Stimulated activated naive CD4-positive, alpha-beta T cell treated with Interleukin-2 at 50 U/mL for 16 hours (primary cell): ENCODE measurements at places on chromosomes 12 and 14.

GRCh38 chr14:91286530-91286937, 42.0 kb upstream of the GPR68 start:
- DNase-seq = peak; percentile 66

GRCh38 chr14:97960436-97960835, 1163.3 kb downstream of the VRK1 start:
- no peak for DNase-seq

- DNase-seq = no peak
These were observed 17.0 kb downstream of the VCPKMT start for GRCh38 chr14:50099335-50099734.

GRCh38 chr12:123801573-123802178, 39.6 kb downstream of the DNAH10 start:
- no peak for DNase-seq

DNA sequence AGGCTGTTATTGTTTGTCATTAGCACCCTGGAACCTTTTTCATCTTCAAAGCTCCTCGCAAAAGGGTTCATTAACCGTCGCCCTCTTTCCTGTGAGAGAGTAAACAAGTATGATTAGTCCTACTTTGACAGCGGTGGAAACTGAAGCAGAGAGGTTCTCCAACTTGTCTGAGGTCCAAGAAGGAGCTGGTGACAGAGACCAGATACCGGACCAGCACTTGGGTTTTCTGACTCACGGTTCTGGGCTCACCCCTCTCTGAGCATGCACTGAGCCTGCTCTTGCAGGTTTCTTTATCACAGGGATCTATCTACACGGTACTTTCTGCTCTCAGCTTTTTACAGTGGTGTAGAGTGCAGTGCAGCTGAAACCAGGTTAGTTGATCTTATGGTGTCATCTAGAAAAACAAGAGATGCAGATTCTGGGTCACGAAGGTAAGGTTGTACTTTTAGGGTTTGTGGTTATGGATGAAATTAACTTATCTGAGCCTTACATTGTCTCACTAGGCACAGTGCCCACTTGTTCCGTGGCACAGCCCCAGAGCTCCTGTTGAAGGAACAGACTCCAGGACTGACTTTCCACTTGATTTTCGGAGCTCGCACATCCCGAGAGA, 62.1 kb downstream of the PPP2R5C start:
- DNase-seq = peak; percentile 85

DNA sequence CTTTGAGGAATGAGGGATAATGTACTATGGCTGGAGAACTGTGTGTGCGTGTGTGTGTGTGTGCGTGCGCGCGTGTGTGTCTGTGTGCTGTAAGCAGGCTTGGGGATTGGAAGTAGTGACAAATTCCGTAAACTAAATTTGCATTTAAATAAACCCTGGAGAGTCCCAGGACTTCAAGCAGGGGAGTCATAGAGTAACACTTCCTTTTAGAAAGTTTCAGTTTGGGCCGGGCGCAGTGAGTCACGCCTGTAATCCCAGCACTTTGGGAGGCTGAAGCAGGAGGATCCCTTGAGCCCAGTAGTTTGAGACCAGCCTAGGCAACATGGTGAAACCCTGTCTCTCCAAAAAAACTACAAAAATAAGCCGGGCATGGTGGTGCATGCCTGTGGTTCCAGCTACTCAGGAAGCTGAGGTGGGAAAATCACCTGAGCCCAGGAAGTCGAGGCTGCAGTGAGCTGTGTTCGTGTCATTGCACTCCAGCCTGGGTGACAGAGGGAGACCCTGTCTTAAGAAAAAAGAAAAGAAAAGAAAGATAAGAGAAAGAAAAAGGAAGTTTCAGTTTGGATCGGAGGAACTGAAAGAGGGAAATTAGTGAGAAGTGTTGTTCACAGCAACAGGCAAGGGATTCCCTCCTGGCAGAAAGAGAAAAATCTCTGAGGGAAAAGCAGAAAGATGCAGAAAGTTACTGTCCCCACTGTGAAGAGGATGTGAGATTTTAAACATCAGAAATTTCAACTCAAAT, 222.7 kb upstream of the SOX5 start:
- DNase-seq = no peak

DNA sequence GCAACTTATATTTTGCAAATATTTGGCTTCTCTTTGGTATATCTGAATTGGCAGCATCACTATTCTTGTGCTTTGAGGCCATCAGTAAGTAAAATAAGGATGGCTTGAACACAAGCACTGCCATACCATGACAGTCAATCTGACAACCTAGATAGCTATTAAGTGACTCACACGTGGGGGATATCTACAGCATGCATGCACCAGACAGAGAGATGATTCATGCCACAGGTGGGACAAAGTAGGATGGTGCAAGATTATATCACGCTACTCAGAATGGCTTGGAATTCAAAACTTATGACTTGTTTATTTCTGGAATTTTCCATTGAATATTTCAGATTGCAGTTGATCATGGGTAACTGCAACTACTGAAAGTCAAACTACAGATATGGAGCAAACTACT, 675.6 kb upstream of the MDGA2 start:
- DNase-seq = no peak

DNA sequence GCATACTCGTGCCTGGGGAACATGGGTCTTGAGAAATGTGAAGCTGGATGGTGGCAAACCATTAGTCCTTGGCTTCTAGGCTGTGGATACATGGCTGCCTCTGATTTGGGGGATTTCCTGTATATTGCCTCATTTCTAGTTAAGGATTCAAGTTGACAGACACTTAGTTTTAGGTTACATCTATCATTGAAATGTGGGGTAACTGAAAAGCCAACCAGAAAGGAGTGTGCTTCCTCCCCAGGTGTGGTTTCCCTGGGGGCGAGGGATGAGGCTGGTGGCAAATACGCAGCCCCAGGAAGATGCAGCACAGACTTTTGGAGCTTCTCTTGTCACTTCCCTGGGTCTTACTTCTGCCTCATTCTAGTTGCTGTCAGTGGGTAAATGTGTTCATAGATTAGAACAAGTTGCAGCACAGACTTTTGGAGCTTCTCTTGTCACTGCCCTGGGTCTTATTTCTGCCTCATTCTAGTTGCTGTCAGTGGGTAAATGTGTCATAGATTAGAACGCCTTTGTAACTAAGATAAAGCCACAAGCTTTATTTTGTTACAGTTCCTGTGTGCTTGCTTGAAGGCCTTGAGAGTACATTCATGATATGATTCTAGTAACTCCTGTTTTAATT, 85.1 kb downstream of the BORCS5 start:
- peak; percentile 19 for DNase-seq
